ENCODE measurements at places on chromosomes 6 and 20.

- no peak for DNase-seq
Observed at GRCh38 chr6:139129284-139129683, 5.6 kb upstream of the HECA start.

GRCh38 chr6:145423936-145424335 lies 311.4 kb downstream of the EPM2A start:
- DNase-seq = no peak

- DNase-seq = no peak
Observed at GRCh38 chr6:80523531-80523997, 417.1 kb downstream of the BCKDHB start.

- no peak for DNase-seq
Observed at GRCh38 chr6:5994234-5994998, 12.3 kb downstream of the NRN1 start.

DNA sequence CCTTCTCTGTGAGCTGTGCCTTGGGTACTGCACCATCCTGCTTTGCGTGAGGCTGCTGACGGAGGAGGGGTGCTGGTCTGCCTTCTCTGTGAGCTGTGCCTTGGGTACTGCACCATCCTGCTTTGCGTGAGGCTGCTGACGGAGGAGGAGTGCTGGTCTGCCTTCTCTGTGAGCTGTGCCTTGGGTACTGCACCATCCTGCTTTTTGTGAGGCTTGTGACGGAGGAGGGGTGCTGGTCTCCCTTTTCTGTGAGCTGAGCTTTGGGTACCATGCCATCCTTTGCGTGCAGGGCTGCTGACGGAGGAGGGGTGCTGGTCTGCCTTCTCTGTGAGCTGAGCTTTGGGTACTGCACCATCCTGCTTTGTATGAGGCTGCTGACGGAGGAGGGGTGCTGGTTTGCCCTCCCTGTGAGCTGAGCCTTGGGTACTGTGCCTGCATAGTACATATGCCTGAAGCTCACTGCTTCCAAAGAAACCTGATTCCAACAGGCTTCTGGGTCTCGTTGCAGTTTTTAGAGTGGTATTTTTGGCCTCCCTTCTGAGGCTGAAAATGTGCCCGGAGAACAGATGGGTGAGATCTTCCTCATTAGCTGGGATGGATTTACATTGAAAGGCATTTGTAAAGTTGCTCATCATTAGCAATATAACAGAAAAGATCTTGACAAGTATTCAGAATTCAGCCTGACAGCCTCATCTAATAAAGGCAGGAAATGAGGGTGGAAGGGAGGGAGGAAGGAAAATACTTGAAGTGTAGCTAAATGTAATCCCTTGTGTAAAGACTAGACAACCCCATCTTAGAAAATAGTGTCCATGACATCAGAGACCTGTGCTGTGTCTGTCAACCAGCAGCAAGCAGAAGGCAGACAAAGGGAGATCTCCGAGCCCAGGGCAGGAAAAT lies 46.8 kb upstream of the UNC93A start:
- DNase-seq = no peak

DNA sequence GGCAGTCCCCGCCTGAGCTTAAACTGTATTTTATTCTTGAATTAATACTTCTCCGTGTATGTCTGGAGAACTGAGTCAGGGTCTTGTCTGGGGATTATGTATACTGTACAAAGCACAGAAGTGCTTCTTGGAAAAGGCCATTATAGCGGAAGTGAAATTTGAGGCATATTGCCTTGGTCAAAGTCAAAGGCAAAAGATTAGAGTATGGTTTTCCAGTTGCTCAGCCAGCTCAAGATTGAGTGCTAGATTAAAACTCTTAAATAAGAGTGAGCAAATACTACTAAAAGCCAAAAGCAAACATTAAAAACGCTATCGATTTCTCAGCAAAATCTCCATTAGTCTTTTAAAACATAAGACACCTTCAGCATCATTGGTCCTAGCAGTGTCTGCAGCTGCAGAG lies 207.7 kb upstream of the MAN1A1 start:
- no peak for DNase-seq

DNA sequence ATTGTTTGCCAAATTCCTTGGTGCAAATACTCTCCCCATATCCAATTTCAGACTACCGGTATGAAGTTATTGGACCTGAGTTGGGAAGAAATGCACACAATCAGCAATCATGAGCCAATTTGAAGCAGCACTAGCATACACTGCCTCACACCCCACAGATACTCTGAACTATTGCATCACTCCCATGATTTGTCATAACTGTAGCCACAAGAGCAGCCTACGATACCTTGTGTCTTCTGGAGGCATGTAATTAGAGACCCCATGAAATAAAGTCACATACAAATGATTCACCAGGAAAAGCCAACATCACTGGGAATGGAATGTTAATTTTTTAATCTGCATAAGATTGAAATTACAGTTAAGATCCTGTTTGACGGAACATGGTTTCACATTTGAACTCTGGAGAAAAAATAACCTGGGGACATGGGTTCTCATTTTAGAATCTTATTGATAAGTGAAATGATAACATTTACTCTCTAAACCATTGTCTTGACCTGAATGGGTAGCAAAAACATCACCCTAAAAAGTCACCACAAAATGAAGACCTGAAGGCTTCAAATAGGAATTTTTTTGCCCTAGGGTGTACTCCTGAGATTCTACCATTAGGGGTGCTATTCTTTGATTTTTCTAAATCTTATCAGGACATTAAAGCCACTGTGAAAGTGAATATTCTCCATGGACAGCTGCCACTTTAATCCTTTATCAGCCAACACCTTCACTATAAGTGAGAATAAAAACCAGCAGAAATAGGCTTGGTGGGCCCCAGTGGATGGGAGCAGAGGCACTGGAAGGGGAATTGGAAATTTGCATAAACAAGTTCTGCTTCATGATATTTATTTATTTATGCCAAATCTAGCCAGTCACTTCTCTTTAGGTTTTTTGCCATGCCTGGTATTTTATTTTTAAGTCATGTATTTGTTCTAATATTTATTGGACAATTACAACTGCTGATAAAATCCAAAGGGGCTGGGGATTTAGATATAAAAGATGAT lies 34.5 kb upstream of the HBS1L start:
- DNase-seq = no peak

All from stimulated activated CD8-positive, alpha-beta memory T cell treated with anti-CD3 and anti-CD28 coated beads, Interleukin-4, amount 100 ng/mL, for 4 hours (primary cell).